Tibial artery (tissue), 4 donors: ENCODE measurements at places on chromosomes 13 and 19.

DNA sequence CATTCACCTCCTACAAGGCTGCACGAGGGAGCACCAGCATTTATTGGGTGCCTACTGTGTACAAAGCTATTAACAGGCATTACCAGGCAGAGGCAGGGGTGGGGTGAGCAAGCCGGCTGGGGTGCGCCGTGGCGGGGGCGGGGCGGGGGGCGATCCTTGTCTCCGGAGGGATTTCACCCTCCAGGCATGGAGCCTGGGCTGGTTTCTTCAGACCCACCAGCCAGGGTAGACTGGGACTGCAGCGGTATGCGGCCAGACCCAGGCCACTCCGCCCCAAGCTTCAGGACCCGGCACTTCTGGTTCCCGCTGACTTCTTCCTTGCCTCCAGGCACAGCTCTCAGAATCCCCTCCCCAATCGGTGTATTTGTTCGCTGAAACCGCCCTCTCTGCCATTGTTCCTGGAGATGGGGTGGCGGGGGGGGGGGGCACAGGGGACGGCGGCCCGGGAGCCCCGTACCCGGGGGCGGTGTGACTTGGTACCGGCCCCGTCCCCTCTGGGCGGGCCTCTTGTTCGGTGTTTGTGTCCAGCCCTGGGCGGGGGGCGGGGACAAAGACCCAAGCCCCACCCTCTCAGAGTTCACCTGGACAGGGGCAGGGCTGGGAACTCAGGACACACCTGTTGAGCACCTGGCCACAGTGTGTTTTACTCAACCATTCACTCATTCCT, 14.4 kb downstream of the TJP3 start:
- no peak for DNase-seq

GRCh38 chr13:30016398-30016797, 166.0 kb upstream of the UBL3 start:
- DNase-seq, result peak; percentile 71

GRCh38 chr13:20473139-20473538, 52.5 kb downstream of the CRYL1 start:
- no peak for DNase-seq

- no peak for DNase-seq
Measured at GRCh38 chr13:109331011-109331433, 455.4 kb downstream of the IRS2 start.

DNA sequence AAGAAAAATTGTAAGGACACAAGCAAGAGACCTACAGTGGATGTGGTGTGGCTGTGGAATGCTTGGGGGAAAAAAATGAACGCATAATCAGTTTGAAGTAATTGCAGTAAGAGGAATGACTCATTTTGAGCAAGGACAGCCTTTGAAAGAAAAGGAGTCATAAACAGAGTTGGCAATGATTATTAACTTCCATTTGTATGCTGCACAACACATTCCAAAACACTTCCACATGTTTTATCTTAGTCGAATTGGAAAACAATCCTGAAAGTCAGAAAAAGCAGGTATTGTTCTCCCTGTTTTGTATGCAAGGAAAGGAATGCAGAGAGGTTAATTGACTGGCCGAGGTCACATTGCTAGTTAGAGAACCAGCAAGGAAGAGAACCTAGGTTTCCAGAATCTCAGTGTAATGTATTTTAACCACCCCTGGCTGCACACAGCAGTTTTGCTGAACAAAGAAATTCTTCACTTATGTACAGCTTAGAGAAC, 630.0 kb upstream of the MIR17HG start:
- DNase-seq, result no peak

DNA sequence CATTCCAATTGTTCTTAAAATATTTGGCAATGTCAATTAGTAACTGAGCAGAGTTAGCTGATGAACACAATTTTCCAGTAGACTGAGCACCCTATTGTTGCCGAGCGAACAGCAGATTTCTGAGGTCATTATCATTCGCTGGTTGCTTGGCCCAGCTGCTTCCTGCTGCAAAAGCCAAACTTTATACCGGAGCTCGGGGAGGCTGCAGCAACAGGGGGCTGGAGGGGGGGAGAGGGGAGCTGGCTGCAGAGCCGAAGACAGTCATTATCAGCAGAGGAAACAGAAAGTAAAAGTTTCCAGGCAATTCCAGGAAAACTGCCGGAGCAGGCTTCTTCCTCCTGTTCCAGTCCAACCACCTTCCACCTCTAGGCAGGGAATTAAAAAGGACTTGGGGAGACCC, 77.9 kb downstream of the ZNF536 start:
- DNase-seq, result no peak

GRCh38 chr19:10797541-10798256, 38.3 kb downstream of the TMED1 start:
- DNase-seq, result no peak

DNA sequence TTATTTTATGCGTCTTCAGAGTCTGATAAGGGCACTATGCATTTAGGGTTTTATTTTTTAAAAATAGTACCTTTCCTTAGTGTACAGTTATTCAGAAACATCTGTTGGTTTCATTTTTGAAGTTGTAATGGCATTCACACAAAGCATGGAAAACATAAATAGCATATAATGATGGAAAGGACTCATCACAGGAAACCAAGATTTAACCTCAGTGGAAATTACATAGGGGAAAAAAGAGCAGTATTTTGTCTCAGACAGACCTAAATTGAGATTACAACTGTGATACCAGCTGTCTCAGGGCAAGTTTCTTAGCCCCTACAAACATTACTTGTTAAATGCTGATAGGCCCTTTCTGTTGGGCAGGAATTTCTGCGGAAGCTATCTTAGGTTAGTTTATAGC, 57.2 kb downstream of the NHLRC3 start:
- no peak for DNase-seq

DNA sequence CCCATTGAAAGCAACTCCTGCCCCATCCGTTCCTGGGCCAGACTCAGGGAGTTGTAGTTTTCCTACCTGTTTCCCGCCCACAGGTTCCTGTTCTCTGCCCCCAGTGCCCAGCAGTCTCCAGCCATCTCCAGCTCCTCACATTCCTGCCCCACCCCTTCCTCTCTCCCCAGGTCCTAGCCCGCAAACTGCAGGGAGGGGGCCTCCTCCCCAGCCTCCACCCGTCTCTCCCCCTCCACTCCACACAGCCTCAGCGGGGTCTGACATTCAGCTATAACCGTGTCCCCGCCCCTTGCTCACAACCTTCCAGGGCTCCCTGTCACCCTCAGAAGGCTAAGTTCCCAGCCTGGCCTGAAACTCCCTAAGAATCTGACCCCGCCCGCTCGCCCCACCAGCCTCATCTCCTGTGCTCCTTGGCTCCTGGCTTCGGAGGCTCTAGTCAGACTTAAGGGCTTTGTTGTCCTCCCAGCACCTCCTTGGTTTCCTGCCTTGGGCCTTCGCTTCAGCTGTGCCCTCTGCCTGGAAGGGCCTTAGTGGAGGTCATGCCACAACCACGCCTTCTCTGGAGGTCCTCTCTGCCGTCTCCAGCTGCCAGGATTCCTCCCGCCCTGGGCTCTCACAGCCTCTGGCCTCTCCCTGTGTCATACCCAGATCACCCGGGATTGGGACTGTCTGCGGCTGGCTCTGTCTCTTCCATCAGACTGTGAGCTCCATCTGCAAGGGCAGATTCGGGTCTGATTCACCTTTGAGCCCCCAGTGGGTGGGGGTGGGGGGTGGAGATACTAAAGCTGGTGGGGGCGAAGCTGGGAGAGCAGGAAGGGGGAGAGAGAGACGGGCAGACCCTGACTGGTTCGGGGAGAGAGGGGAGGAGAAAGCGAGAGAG, 5.1 kb upstream of the SPACA6 start:
- peak; percentile 68 for DNase-seq

DNA sequence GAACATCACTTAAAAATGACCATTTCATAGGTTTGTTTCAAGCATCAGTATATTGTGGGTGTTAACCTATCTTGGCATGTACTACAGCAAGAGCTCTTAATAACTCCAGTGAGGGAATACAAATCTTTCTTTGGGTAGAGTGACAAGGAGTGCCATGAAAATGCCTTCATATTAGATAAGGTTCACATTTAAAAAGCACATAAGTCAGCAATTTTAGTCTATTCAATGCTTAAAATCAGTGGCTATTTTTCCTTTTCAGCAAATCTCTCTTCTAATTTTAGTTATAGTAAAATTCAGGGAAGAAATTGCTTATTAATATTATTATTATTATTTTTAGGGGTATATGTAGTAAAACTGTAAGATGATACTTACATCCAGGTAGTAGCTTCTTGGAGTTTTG, 291.1 kb downstream of the GPC6 start:
- DNase-seq, result no peak

DNA sequence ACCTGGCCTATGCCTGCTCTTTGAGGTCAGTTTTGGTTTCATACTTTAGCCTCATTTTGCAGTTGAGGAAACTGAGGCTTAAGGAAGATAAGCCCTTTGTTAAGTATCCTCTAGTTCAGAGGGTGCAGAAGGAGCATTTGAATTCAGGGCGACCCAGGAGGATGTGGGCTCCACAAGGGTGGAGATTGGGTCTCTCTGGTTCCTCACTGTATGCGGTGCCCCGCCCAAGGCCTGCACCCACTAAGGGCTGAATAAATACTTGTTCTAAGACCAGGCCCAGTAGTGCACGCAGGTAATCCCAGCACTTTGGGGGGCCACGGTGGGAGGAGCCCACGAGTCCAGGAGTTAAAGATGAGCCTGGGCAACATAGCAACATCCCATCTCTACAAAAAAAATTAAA, 768 bp upstream of the SLC44A2 start:
- DNase-seq, result no peak

GRCh38 chr19:10568062-10568825, 535 bp downstream of the CDKN2D start:
- DNase-seq, result no peak

DNA sequence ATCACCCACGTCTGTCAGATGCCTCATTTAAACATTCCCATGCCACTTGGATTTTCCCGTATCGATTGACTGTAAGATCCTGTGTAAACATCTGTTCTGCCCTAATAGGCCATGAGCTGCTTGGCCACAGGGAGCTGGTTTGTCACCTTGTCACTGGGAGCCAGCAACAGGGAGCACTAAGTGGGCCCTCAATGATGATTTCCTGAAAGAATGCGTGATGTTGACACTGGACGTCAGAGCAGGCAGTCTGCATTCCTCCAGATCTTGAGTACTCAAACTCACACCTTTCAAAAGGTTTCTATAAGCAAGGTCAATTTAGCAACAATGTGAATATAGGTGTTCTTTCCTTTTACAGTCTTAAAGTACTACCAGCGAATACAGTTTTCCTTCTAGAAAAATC, 78.8 kb downstream of the TUBGCP3 start:
- no peak for DNase-seq

GRCh38 chr19:29308977-29309590, 96.1 kb upstream of the UQCRFS1 start:
- DNase-seq, result no peak

DNA sequence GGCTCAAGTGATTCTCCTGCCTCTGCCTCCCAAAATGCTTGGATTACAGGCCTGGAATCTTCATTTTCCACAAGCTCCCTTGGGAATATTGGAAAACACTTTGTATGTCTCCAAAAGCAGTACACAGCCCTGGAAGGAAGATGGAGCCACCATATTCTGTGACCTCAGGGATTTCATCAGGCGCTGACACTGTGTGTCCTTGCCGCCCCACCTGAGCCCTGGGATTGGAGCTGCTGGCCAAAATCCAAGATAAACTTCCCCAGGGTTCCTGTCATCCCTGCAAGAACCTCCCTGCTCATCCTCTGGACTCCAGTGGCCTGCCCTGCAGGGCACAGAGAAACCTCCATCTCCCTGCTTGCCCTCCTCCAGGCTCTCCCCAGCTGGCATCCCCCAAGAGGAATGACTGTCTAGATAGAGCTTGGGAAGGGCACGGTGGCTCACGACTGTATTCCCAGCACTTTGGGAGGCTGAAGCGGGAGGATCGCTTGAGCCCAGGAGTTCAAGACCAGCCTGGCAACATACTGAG, 1.3 kb upstream of the GNG7 start:
- DNase-seq, result no peak

GRCh38 chr19:18292462-18292809, 11.0 kb upstream of the JUND start:
- DNase-seq, result no peak

GRCh38 chr13:32594157-32594738, 8.0 kb downstream of the PDS5B start:
- DNase-seq, result no peak

GRCh38 chr13:40534456-40534855, 132.0 kb downstream of the FOXO1 start:
- DNase-seq, result no peak

GRCh38 chr19:8631425-8631819, 989 bp downstream of the NFILZ start:
- DNase-seq, result no peak

GRCh38 chr13:100108913-100109507, 20.1 kb downstream of the PCCA start:
- DNase-seq, result no peak

DNA sequence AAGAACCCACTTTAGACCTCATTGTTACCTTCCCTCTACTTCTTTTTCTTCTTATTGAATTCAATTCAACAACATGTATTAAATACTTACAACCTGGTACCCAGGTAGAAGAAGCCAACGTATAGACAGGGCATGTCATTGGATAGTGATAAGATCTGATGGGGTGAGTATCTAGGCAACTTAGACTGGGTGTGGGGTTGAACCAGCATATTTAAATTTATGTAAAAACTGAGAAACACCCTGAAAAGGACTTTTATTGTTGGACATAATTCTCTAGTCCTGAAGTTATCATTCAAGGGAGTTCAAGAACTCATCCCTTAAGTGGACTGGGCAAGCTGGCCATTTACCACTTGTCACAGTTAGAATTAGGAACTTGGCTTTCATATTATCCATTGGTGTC, 139.2 kb downstream of the ZIC5 start:
- DNase-seq, result no peak

DNA sequence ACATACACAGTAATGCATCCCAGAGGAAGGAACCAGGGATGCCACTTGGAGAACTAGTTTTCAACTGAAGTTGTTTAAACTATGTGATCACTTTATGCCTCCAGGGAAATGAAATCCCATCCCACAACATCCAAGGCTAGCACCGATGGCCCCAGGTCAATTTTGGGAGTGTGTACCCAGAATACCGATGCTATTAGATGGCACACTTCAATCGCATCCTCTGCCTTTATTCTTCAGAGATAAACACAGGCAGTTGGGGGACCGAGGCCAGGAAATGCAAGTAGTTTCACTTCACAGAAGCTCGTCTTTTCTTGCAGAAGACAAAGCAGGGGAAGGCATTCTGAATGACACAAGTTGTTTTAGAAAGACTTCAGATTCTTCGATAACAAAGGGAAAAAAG, 13.8 kb downstream of the STK24 start:
- no peak for DNase-seq

DNA sequence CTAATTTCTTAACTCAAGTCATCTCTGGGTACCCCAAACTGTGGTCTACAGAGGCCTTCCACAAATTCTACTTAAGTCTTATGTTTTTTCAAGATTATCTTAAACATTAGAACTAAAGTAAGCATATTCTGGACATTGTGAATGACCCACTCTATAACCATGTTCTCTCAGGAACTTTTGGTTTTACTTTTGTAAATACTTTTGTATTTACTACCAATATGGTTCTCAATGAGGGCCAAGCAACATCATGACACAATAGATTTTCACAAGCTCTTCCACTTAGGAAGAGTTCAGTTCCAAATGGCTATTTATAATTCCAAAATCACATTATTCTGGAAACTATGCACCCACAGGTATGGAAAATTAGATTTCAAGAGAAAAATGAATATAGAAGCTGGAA, 10.8 kb downstream of the DIAPH3 start:
- no peak for DNase-seq
